Stimulated activated CD4-positive, alpha-beta T cell treated with anti-CD3 and anti-CD28 coated beads, Interleukin-1b, Interleukin-23, amount 100 ng/mL, for 48 hours (primary cell): ENCODE measurements at places on chromosomes 7 and 10.

- DNase-seq: peak; percentile 47
These were observed 81.9 kb downstream of the CREM start for GRCh38 chr10:35208536-35208935.

DNA sequence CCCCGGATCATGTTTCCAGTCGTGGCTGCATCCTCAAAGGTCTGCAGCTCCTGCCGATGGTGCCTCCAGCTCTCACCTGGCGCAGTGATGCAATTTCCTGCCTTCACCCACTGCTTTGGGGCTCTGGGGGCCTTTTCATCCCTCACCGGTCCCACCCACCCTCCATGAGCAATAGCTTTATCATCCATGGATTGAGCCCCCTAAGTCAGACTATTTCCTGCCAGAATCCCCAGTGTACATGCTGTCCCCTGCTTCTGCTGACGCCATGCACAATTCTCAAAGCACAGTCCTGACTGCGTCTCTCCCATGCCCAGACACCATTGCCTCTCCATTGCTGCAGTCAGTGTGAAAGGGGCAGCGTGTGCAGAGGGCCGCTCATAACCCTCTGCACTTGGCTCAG lies 49.7 kb downstream of the FAM241B start:
- DNase-seq: no peak

- no peak for DNase-seq
These were observed 70.9 kb upstream of the SAMD8 start for GRCh38 chr10:75040576-75040975.

GRCh38 chr10:6642876-6643275 lies 62.8 kb upstream of the PRKCQ start:
- DNase-seq: no peak

GRCh38 chr7:28032738-28033380 lies 147.7 kb downstream of the JAZF1 start:
- no peak for DNase-seq

- DNase-seq: no peak
These were observed 65.1 kb downstream of the MARCHF5 start for GRCh38 chr10:92356041-92356440.

- DNase-seq: no peak
These were observed 267.9 kb upstream of the TCERG1L start for GRCh38 chr10:131579251-131580071.

DNA sequence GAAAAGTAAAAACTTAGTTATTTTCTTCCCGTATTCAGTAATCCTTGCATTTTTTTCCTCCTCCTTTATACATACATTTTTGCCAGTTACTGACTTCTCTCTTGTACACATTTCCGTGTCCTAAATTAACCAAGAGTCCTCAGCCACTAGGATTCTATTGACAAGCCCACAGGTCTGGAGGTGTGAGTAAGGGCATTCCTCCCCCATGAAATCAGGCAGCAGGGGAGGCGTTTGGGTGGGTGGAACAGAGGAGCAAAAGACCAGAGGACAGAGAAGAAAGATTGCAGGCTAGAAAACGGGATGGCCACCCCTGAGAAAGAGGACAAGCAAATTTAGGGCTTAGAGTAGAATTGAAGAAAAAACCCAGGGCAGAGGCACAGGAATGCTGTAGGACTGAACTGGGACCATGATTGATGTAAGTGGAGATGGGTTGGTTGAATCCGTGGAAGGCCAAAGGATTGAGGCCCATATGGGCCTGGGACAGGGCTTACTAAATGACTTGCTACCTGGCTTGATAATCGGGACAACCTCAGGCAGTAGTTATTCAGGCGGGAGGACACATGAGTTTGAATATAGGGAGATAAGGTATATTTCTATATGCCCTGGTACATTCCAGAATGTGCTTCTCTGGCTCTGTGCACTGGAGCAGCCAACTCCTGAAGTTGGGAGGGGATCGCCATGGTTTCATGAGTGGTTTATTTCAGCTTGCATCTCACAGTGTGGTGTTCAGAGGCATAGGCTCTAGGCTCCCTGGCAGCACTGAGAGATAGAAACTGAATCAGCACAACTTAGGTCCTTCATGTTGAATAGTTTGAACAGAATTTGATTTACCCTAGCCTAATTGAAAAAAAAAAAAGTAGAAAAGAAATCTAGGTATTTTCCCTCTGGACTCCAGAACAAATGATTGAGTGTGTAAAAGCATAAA lies 28.0 kb downstream of the IKZF1 start:
- no peak for DNase-seq

DNA sequence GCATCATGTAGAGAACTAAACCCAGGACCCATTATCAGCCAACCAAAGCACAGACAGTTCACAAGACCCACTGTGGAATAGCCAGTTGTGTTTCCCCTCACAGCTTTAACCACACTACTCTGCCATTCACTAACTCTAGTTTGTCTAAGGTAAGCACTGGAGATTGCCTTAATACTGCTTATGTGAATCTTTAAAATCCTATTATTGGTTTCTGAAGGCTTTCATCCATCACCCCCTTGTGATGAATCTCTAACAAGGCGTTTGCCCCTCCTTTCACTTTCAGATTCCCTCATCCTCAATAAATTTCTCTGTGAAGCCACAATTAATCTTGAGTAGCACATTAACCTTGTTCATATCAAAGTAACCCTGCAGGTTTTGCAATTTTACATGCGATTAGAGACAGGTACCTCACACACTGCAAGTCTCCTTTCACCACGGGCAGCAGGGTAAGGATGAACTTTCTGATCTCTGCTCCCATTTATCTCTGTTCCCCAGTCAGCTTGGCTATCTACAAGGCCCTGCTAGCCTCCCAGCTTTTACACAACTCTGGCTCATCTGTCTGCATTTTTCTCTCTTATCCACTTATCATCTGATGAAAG lies 785.6 kb downstream of the REEP3 start:
- no peak for DNase-seq

DNA sequence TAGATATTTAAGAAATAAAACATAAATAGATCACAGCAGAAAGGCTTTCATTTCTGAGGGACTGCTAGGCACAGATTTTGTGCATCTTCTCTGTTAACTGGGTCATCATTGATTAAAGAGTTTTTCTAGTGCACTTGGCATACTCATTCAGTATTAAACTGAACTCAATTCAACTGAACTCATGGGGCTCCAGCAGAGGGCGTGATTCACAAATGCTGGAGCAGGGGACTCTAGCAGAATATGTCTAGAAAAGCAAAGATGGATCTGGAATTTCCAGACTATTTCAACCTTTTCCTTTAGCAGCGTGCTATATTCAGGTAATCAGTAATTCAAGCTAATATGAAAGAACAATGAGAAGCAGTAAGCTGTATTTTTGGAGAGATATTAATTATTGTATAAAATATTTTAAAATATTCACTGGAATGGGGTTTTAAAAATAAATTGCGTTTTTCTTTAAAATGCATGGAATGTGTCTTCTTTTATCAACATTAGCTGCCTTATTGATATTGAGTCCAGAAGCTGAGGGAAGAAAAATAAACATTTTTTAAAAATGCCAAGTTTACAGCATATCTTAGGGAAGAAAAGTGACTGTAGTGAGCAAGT lies 296.8 kb upstream of the CACNA2D1 start:
- DNase-seq: no peak

DNA sequence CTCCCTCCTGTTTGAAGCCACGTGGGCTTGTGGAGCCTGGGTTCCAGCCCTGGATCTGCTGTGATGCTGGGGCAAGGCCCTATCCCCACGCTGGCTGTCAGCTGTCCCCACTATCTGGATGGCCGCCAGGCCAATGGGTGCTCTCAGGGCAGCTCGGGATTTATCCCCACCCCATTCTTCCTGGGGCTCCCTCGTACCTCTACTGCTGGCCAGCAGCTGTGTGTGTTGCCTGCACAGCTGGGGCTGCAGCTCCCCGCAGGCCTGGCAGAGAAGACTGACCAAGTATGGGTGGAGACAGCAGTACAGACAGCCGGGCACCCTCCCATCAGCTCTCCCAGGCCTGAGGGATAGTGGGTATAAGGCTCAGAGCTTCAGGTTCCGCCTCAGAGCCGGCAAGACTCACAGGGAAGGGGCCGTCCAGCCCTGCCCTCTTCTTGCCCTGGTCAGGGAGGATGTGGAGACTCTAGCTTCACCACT lies 13.6 kb downstream of the CLIP2 start:
- DNase-seq: no peak

- DNase-seq: no peak
These were observed 29.7 kb downstream of the ZFAND2A start for GRCh38 chr7:1130021-1130990.

- peak; percentile 58 for DNase-seq
These were observed 50.9 kb downstream of the AASS start for GRCh38 chr7:122092964-122093797.

- DNase-seq: no peak
These were observed 12.5 kb upstream of the HNRNPF start for GRCh38 chr10:43421519-43421918.

DNA sequence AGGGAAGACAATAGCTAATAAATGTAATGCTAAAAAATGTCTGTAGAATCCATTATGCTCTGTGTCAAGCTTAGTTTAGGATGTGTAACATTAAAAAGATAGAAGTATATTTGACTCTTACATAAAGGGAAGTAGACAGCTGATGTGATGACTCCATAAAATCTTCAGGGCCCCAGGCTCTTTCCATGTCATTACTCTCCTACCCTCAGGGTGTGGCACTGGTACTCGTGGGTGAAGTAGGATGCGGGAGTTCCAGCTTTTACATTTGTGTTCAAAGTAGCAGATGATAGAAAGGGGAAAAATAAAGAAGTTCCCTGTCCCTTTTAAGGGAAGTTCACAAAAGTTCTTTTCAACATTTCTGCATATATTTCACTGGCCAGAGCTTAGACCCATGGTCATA lies 157.1 kb downstream of the TSPAN12 start:
- DNase-seq: no peak

DNA sequence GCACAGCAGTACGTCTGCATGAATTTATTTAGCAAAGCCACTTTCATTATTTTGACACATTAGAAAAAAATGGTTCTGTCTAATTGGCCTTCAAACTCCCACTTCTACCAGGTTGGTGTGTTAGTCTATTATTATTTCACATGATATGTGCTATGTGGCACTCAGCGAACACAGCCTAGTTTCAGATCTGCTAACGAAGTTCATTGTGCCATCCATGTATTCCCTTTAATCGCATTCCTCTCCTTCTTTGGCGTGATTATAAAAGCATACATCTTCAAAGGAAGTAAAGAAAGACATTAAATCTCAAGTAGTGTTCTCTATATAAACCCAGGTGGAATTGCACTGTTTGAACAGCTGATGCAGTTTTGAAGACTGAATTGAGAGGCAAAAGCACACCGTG lies 96.4 kb upstream of the CACNA2D1 start:
- no peak for DNase-seq

GRCh38 chr10:50417886-50418830 lies 166.8 kb upstream of the ASAH2 start:
- peak; percentile 52 for DNase-seq

GRCh38 chr7:157355784-157356511 lies 19.1 kb downstream of the DNAJB6 start:
- DNase-seq: no peak

DNA sequence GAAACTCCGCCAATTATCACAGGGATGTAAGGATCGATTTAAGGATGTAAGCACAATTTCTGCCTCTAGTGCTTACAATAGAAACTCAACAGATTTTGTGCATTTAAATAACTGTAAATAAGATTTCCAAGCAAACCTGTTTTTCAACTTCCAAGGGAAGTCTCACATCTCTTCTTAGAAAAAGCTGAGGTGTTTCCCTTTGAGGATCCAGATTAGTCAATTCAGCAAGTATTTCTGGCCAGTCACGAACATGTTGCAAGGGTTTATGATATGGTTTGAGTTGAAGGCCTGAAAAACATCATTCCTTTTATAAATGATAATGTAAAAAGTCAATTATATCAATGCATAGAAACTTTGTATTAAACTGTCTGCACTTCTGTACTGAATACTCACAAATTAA lies 23.9 kb downstream of the KRIT1 start:
- no peak for DNase-seq

- DNase-seq: no peak
These were observed 660.2 kb upstream of the IGFBP3 start for GRCh38 chr7:46581268-46581667.

GRCh38 chr7:83559887-83560286 lies 89.1 kb downstream of the SEMA3E start:
- DNase-seq: no peak
